Activated T-helper 2 cell treated with anti-CD3 and anti-CD28 coated beads, Interferon-gamma antibody, Interleukin-2, Interleukin-4, amounts not matched to agents 10 μg/mL and 5 μg/mL and 100 μg/mL, durations not matched to agents 14 hours and 24 hours and 36 hours (primary cell): ENCODE measurements at places on chromosomes 1 and 21. TPM values are rescaled to one million over a fixed set of nuclear protein-coding genes. Genes with fewer than 3 reads are reported as not detected.

GRCh38 chr1:174036798-174037197 is 14.6 kb upstream of the RC3H1 start:
- DNase-seq = no peak

GRCh38 chr1:6025269-6026094 is 20.2 kb upstream of the KCNAB2 start:
- no peak for DNase-seq

DNA sequence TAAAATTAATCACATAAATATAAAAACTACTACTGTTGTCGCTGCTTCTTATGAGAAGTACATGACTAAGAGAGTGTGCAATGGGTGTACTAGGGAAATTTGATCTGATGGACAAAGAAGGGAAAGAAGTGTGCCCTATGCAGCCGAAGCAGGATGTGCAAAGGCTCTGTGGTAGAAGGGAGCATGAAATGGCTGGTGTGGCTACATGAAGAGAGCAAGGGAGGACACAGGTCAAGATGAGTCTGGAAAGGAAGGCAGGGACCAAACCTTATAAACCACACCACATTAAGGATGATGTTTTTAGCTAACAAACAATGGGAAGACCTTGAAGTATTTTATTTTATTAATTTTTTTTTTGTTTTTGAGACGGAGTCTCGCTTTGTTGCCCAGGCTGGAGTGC is 20.0 kb downstream of the MAB21L3 start:
- DNase-seq = no peak

- peak; percentile 87 for DNase-seq
Measured at GRCh38 chr1:26321315-26322041, 3.7 kb downstream of the CD52 start.

GRCh38 chr1:245663841-245664240 is 509.1 kb downstream of the KIF26B start:
- DNase-seq = no peak

- peak; percentile 68 for DNase-seq
Measured at GRCh38 chr1:27365372-27366112, 1.2 kb downstream of the MAP3K6 start.

DNA sequence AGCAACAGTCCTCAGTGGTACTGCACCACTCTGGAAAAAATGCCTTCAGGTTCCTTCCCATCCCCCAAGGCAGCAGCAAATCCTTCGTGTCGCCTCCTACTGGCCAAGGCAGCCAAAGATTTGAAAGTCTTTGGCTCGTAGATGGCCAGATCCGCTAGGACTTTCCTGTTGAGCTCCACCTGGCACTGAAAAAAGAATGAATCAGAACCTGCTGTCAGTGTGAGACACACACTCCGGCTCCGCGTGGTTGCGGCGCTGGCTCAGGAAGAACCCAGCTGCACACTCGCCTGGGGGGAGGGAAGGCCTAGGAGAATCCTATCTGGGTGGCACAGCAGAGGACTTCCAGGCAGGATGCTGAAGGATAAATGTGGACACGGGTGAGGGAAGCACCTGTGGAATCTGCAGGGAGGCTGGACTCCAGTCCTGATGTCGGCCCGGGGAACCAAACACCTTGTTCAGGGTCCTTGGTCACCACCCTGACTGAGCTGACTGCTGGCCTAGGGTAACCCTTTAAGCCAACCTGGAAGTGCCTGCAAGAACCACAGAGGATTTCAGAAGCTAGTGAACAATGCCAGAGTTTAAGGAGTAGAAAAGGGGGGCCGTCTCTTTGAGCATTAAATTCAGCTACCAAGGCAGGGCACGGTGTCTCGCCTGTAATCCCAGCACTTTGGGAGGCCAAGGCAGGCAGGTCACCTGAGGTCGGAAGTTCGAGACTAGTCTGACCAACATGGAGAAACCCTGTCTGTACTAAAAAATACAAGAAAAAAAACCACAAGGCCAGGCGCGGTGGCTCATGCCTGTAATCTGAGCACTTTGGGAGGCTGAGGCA is 3.2 kb upstream of the CCNL2 start:
- DNase-seq = no peak

DNA sequence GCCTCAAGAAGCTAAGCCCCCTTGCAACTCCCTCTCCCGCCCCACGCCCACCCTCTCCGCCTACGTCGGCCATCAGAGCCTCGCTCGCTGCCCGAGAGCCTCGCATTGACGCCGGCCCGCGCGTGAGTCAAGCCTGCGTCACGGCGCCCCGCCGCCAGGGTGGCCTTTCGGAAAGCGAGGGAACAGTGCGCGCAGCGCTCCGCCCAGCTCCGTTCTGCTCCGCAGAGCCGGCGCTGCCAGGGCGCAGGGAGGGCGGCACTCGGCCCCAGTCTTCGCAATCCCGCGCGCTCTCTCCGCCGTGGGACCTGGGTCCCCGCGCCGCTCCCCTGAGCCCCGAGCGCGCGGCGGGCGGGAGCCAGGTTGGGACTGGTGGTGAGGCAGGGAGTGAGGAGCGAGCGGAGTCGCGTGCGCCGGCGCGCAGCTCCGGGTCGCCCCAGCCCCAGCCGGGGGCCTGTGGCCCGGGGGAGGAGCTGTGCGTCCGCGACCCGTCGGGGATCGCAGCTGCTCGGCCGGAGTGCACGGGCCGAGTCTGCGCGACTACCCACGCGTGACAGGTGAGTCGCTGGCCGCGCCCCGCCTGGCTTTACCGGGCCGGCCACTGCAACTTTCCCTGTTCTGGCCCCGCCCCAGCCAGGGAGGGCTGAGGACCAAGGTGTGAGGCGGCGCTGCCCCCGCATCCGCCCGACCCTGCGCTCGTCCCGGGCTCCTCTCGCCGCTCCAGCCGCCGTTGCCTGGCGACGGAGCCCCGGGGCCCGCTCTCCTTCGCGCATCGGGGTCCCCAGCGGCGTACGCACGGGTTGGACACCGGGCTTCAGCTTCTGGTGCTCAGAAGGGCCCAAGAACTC is at the start of gene SLC6A17:
Gene SLC6A17, plus strand, starts transcription at position 165 of the 845 bp plus-strand sequence. CDS start 16,436 bp downstream, outside the sequence.
- DNase-seq = no peak

GRCh38 chr1:109983380-109984189 is 980 bp upstream of the AHCYL1 start:
- DNase-seq = no peak

DNA sequence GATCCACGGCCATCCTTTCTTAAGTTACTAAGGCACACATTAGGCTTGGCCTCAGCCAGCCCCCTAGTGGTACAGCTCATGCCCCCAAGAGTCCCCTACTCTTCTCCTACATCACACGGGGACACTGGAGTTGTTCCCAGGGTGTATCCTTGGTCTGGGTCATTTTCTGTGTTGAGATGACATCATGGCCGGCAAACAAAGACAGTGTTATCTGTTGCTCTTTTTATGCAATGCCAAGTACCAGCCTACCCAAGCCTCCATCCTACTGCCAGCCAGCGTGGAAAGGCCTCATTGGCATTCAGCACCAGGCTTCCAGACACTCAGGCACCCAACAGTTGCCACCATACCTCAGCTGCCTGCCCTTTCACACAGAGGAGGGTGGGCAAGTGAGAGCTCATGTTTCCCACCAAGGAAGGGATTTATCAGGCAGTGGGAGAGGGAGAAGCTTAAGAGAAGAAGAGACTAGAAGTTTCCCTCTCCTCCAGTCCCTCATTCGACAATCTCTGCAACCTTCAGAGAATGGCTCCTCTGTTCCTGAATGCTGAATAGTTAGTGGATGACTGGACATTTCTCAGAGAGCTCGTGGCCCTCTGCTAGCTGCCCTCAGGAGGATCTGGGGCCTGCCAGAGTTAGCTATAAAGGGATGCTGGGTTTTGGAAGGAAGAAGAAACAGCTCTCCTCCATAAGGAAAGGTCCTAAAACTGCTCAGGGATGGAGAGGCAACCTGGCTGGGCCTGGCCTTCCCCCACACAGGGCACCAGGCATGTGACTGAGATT is 17.7 kb downstream of the CBR1 start:
- DNase-seq = no peak

DNA sequence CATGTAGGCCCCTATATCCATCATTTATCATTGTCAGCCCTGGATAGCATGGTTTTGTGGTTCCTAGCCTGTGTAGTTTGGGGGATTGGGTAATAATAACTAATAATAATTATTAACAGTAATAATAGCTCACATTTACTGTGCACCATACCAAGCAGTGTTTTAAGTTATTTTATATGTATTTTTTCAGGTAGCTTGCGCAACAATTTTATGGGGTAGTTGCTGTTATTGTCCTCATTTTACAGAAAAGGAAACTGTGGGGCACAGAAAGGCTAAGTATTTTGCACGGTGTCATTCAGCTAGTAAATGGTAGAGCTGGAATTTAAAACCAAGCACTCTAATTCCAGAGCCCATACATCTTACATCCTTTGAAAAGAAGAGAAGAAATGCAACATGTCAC is 179.8 kb downstream of the HS2ST1 start:
- no peak for DNase-seq

GRCh38 chr1:21828506-21829210 is 16.6 kb downstream of the LDLRAD2 start:
- no peak for DNase-seq

DNA sequence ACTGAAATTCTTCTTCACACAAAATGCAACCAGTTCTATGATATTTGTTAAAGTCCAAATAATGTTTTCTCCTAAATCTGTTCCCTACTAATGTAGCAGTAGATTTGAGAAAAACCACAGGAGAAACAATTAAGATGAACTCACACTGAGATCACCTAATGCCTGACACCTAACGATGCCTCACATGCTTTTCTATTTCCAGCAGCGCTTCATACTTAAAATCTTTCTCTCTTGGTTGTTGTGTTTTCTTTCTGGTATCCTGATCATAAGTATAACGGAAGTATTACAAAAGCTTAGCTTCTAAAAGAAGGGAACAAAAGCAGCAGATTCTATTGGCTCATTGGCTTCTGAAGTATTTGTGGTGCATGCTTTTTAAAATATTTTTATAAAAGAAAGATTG is 267.2 kb upstream of the SGIP1 start:
- no peak for DNase-seq

DNA sequence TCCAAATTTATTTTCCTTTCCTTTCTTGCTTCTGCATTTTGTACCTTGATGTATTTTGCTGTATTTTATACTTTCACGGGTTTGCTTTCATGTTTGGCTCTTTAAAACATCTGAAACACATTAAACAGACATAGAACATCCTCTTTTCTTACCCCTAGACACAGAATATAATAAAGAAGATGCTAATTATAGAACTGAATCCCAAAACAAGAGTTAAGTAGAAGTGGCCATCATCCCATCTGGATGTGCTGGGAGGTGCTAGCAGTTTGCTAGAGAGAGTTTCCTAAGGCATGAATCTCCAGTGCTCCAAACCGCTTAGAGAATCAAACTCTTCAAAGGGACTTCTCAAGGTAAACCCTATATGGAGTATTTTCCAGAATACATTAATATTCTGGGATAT is 53.9 kb upstream of the GNG12 start:
- DNase-seq = no peak

DNA sequence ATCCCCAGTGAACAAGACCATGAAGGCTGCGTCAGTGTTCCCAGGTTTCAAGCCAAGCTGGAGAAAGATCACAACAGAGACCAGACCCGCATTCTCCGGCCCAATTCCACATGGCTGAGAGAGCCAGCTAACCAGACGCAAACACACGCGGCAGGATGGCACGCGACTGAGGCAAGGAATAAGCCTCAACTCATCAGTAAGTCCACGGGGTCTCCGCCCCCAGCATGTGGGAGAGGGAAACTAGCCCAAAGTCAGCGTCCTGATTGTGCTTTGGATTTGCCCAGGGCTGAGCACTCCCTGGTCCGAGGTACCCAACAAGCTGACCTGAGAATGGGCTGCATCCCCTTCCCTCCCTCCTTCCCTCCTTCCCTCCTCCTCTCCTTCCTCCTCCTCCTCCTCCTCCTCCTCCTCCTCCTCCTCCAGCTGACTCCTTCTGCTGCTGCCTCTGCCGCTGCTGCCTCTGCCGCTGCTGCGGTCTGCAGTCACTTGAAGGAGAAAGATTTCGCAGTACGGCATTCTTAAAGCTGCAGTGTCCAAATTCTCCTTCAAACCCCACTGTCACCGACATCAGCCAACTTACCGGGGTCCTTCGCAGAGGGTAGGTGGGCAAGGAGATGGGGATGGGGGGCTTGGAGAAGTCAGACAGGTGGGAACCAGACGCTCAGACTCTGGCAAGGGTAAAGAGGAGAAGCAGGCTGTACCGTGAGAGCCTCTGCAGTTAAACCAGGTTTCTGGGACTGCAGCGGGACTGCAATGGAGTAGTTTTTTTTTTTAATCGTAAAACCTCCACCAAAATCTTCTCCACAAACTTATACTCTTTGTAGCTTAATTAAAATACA is 33.0 kb upstream of the H6PD start:
- DNase-seq = no peak

DNA sequence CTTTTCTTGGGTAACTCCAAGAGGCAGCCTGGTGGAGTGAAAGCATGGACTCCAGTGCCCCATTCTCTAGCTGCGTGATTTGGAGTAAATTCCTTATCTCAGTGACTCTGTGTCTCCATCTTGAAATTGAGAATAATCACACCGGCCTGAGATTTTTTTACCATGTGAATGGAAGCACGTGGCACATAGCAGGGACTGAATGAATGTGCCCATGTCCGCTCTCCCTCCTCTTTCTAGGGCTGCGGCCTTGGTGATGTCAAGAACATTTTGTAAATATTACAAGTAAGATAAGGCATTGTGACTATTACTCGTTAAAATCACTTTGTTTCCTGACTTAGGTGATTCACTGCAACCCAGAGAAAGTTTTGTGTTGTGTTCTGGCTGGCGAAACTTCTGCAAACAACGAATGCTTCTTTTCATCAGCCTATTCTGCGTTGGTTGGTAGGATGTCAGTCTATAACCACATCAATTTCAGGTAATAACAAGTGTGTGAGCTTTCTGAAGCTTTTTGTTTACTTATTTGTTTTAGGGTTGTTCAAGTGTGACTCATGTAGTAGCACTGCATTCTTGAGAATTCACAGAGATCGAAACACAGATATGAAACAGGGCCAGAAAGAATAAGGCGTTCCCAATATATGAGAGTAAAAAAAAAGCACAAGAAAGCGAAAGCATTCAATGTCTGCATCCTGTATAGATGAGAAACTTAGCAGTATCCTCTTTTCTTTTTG is 135.7 kb upstream of the SLC45A1 start:
- peak; percentile 33 for DNase-seq

GRCh38 chr1:101706366-101706765 is 290.4 kb downstream of the OLFM3 start:
- no peak for DNase-seq

Gene HHAT
- total RNA-seq = 0.43 and 0.57 TPM in 2 replicates

Gene TFF2
- not detected in 2 replicates for total RNA-seq
